ENCODE measurements at places on chromosomes 3 and 15.

DNA sequence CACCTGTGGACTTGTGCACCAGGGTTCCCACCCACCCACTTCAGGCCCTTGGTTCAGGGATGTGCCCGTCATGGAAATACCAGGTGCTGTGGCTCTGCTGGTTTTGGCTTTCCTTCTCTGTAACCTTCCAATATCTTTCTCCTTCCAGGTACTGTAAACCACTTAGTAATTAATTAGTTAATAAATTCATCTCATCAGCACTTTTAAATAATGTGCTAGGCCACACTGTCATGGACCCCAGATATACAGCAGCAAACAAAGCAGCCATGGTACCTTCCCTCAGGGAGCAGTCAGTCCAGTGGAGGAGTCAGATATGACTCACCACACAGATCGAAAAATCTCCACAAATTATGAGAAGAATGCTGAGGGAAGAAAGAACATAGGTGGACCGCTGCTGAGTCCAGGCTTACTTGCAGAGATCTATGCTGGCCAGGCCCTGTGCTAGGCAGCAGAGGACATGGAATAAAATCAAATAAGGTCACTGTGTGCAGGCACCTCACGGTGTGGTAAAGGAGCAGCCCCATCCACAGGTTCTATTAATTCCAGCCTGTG is 6.8 kb upstream of the GATA2 start:
- no peak for DNase-seq
- H3K36me3 ChIP-seq: no peaks in the 10 kb centered on the region
- no peak overlapping the region for H3K4me3 ChIP-seq
- H3K27me3 ChIP-seq: peaks cover 100% of the 10 kb centered on the region
- peaks cover 12% of the 10 kb centered on the region for H3K4me1 ChIP-seq
- no peak overlapping the region for H3K27ac ChIP-seq

DNA sequence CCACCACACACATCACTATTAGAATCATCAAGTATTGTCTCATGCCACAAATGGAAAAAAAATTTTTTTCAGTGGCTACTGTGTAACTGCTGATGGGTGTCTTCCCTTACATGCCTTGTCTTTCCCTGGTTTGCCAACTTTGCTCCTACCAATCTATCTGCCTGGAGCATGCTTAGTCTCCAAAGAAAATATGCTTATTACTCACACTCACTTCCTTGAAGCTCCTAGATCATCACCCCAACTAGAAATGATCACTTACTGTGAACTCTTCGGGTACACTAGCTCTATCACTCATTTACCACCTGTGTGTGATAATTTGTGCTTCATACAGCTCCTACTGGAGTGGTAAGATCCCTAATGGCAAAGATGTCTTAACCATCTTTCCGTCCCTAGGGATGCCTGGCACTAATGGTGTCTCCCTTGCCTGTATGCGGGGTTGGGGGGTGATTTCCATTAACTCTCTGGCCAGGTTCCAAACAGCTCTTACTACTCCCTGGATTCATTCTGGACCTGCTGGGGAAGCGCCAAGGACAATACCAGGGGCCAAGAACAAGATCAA is 799 bp downstream of the VPS33B start:
- DNase-seq: no peak
- H3K27me3 ChIP-seq: no peaks in the 10 kb centered on the region
- H3K36me3 ChIP-seq: no peaks in the 10 kb centered on the region
- H3K27ac ChIP-seq: peak overlapping the region; percentile 80
- peaks cover 17% of the 10 kb centered on the region for H3K4me1 ChIP-seq

DNA sequence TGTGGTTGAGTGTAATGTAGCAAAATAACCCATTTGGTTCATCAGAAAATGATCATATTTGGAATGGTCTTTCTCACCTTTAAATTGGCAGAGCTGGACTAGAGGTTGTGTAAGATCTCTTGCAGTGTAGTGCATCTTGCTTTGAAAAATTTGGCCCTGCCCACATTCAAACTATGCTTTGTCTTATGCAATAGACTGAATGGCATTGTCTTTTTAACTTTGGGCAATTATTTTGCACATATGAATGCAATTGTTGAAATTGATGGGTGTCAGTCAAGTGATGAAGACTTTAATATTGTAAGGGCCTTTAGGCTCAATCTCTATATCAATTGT is 381.4 kb downstream of the GRM7 start:
- no peak for DNase-seq
- H3K4me3 ChIP-seq: no peak overlapping the region
- H3K27ac ChIP-seq: no peak overlapping the region
- no peaks in the 10 kb centered on the region for H3K4me1 ChIP-seq
- H3K27me3 ChIP-seq: no peaks in the 10 kb centered on the region

GRCh38 chr3:16464511-16465148 is 48.9 kb downstream of the RFTN1 start:
- no peaks in the 10 kb centered on the region for H3K36me3 ChIP-seq
- H3K4me1 ChIP-seq: no peaks in the 10 kb centered on the region
- DNase-seq: no peak
- H3K4me3 ChIP-seq: no peak overlapping the region

DNA sequence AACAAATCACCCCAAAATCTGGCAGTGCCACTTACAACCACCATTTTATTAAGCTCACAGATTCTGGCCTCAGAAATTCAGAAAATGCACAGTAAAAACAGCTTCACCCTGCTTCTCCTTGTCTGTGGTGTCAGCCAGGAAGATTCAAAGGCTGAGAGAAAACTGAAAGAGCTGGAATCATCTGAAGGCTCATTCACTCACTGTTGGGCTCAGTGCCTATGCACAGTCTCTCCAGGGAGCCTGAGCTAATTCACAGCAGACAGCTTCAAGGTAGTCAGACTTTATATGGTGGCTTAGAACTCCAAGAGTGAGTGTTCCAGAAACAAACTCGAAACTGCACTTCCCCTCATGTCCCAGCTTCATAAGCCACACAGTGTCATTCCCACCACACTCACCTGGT is 16.5 kb upstream of the PLOD2 start:
- no peak overlapping the region for H3K4me3 ChIP-seq
- H3K36me3 ChIP-seq: no peaks in the 10 kb centered on the region
- no peak overlapping the region for H3K27ac ChIP-seq
- DNase-seq: no peak

DNA sequence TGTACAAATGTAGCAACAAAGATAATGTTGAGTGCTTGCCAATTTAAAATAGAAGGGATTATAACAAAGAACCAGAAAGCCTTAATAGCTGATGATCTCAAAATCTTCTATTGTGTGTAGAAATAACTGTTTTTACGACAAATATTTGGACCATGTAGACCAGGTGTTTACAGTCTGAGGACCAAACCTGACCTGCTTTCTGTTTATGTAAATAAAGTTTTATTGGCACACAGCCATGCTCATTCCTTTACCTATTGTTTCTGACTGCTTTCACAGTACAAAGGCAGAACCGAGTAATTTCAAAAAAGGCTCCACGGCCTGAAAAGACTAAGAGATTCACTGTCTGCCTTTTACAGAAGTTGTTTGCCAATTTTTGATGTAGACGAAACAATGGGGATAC is 91.8 kb downstream of the GOLIM4 start:
- no peak for DNase-seq
- H3K27me3 ChIP-seq: no peaks in the 10 kb centered on the region
- no peak overlapping the region for H3K4me3 ChIP-seq
- no peak overlapping the region for H3K27ac ChIP-seq
- H3K36me3 ChIP-seq: no peaks in the 10 kb centered on the region
- H3K4me1 ChIP-seq: no peaks in the 10 kb centered on the region

DNA sequence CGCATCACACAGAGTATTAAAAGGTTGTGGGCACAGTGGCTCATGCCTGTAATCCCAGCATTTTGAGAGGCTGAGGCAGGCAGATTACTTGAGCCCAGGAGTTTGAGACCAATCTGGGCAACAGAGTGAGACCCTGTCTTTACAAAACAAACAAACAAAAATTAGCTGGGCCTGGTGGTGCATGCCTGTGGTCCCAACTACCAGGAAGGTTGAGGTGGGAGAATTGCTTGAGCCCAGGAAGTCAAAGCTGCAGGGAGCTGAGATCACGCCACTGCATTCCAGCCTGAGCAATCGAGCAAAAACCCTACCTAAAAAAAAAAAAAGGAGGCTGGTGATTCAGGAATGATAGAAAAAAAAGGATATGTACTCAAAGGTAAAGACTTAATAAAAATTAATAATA is 28.2 kb upstream of the ST6GAL1 start:
- H3K27me3 ChIP-seq: no peaks in the 10 kb centered on the region
- no peaks in the 10 kb centered on the region for H3K4me1 ChIP-seq
- no peaks in the 10 kb centered on the region for H3K36me3 ChIP-seq
- no peak for DNase-seq
- no peak overlapping the region for H3K27ac ChIP-seq
- H3K4me3 ChIP-seq: no peak overlapping the region

DNA sequence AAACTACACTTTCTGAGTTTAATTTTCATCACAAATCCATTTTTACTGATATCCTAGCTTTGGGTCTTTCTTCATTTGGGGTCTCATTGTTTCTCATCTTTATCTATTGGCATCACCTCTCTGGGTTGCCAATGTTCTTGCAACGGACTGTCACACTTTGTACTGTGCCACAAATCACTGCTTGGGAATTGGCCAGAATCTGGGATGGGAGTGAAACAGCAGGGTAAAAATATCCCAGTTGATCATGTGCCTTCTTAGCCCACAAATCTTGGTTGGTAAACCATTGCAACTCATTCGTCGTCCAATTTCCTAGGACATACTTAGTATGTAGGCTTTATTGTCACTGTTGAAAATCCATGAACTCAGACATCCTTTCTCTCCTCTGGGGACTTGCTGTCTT is 698.5 kb downstream of the OTOL1 start:
- H3K27me3 ChIP-seq: no peaks in the 10 kb centered on the region
- H3K4me3 ChIP-seq: no peak overlapping the region
- H3K27ac ChIP-seq: no peak overlapping the region
- H3K4me1 ChIP-seq: no peaks in the 10 kb centered on the region

- H3K27ac ChIP-seq: no peak overlapping the region
- no peaks in the 10 kb centered on the region for H3K36me3 ChIP-seq
- DNase-seq: no peak
- H3K4me1 ChIP-seq: no peaks in the 10 kb centered on the region
These were observed 288.7 kb downstream of the EPHB1 start for GRCh38 chr3:135083756-135084155.
